ENCODE measurements at places on chromosomes 2 and 18.

- no peaks in the 10 kb centered on the region for H3K36me3 ChIP-seq
- DNase-seq = no peak
- no peak overlapping the region for H3K27ac ChIP-seq
- no peaks in the 10 kb centered on the region for H3K27me3 ChIP-seq
- no peak overlapping the region for H3K4me3 ChIP-seq
- H3K4me1 ChIP-seq = no peaks in the 10 kb centered on the region
Measured at GRCh38 chr2:187842978-187843847, 289.0 kb upstream of the TFPI start.

GRCh38 chr2:50838316-50838715, 193.6 kb downstream of the NRXN1 start:
- H3K27me3 ChIP-seq = no peaks in the 10 kb centered on the region
- H3K27ac ChIP-seq = no peak overlapping the region
- no peaks in the 10 kb centered on the region for H3K36me3 ChIP-seq
- no peaks in the 10 kb centered on the region for H3K4me1 ChIP-seq

DNA sequence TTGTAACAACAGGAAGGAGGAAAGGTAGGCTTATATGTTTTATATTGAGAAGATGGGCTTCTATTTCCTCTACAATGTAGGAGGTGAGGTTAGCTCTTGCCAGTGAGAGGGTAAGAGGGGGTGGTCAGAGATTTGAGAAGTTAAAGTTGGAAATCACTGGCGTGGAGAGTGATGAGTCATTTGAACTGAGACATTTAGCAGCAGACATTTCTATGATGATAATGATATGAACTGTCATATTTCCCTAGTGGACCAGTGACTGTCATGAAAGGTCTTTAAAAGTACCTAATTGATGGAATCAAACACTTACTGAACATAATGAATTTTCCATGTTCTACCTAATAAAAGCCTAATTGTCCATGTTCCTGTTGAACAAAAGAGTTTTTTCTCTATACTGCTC, 126.1 kb downstream of the FAM161A start:
- H3K27me3 ChIP-seq = no peaks in the 10 kb centered on the region
- no peaks in the 10 kb centered on the region for H3K36me3 ChIP-seq
- no peak overlapping the region for H3K4me3 ChIP-seq
- no peak overlapping the region for H3K27ac ChIP-seq
- DNase-seq = no peak

DNA sequence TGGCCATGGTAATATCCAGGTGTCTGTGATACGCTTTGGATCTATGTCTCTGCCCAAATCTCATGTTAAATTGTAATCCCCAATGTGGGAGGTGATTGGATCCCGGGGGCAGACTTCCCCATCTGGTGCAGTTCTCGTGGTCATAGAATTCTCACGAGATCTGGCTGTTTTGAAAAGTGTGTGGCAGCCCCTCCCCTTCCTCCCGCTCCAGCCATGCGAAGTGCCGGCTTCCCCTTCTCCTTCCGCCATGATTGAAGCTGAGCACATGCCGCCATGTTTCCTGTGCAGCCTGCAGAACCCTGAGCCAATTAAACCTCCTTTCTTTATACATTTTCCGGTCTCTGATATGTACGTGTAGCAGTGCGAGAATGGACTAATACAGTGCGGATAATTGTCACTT, 42.5 kb downstream of the GPC1 start:
- DNase-seq = no peak
- H3K4me1 ChIP-seq = no peaks in the 10 kb centered on the region
- no peaks in the 10 kb centered on the region for H3K36me3 ChIP-seq
- no peaks in the 10 kb centered on the region for H3K27me3 ChIP-seq
- H3K27ac ChIP-seq = no peak overlapping the region

DNA sequence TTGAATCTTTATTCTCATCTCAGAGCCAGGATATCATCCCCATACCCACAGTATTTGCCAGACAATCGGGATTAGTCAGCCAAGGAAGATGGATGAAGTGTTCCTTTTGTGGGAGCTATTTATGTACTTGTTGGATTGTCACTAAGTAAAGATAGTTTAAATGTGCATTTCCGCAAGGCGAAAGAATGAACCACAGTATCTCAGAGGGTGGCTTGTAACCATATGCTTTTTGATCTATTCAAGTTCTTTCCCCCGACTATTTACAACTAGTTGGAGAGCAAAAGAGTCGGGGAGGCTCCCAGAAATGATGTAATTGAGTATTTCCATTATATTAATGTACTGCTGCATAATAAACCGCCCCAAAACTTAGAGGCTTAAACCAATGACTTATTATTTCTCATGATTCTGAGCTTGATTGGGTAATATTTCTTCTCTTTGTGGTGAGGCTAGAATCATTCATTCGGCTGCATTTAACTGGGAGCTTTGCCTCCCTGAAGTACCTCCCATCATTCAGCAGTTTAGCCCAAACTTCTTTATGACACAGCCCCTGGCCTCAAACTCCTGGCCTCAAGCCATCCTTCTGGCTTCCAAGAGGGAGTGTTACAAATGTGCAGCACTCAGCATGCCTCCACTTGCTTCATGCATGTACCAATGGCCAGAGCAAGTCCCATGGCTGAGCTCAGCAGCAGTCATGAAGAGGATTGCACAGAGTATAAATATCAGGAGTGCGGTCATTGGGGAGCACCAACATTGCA, 423.7 kb downstream of the METTL4 start:
- no peaks in the 10 kb centered on the region for H3K36me3 ChIP-seq
- no peak overlapping the region for H3K4me3 ChIP-seq
- H3K27me3 ChIP-seq = no peaks in the 10 kb centered on the region
- H3K27ac ChIP-seq = no peak overlapping the region
- no peak for DNase-seq
- no peaks in the 10 kb centered on the region for H3K4me1 ChIP-seq

DNA sequence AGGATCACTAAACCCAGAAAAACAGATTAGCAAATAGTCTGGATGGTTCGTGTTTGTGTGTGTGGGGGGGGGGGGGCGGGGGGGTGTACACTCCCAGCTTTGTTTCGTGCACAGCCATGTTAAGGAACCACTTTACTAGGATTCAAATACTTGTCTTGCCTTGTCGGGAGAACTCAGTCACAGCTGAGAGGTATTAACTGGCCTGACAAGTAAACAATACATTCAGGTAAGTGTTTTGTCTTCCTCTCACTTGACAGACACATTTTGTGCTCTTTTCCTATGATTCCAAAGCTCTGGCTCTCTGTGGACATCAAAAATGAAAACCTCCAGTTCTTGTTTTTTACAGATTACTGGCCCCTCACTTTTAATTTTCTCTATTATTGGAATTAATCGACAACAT, 173.5 kb downstream of the LRP1B start:
- no peaks in the 10 kb centered on the region for H3K4me1 ChIP-seq
- no peak overlapping the region for H3K27ac ChIP-seq
- no peak overlapping the region for H3K4me3 ChIP-seq
- no peak for DNase-seq
- no peaks in the 10 kb centered on the region for H3K27me3 ChIP-seq

GRCh38 chr2:54059504-54059903, 55.9 kb upstream of the ACYP2 start:
- H3K4me1 ChIP-seq = peaks cover 15% of the 10 kb centered on the region
- no peak for DNase-seq
- H3K4me3 ChIP-seq = no peak overlapping the region
- H3K27ac ChIP-seq = no peak overlapping the region
- no peaks in the 10 kb centered on the region for H3K36me3 ChIP-seq

DNA sequence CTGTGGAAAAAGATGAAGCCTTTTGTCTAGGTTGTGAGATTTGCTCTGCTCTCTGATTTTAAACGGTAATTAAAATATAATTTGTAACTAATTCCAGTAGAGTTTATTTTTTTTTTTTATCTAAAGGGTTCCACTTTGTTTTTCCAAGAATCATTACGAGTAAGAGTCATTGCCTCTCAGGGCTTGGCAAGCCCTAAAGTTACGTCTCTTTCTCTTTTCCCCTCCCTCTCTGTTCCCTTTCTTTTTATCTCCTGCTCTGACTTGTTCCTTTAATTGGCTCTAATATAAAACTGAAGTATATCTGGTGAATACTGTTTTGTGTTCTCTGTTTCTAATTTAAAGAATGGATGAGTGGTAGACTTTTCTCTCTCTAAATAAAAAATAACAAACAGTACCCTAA, 75.8 kb downstream of the CALCRL start:
- DNase-seq = no peak
- H3K27ac ChIP-seq = no peak overlapping the region
- peaks cover 5% of the 10 kb centered on the region for H3K4me1 ChIP-seq

- no peaks in the 10 kb centered on the region for H3K4me1 ChIP-seq
- H3K4me3 ChIP-seq = no peak overlapping the region
- H3K36me3 ChIP-seq = no peaks in the 10 kb centered on the region
Measured at GRCh38 chr2:129504646-129505045, 474.8 kb upstream of the RAB6C start.

DNA sequence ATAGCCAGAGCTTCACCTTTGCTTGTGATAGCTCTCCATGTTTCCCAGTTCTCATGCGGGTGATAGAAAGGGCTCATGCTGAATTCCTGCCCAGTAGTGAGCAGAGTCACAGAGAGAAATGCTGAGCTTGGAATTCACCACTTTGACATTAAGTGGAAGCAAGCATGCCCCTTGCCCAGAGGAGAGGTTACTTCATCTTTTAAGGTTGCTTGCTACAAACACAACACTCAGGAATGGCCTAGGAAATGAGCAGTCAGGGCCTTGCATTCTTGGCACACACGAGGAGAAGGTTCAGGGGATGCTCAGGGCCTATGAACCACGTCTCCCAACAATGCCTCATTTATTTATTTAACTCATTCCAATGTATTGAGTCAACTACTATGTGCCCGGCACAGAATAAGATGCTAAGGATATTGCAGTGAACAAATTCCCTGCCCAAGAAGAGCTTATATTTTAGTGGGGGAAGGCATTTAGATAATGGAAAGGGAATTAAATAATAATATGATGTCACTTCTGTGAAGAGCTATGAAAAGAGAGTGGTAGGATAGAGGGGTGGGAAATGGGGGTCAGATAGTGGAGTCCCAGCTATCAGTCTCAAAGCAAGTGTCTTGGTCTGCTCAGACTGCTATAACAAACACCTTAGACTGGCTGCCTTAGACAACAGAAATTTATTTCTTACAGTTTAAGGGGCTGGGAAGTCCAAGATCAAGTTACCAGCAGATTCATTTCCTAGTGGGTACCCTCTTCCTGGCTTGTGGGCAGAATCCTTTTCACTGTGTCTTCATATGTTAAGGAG, 42.1 kb downstream of the DDX18 start:
- no peak overlapping the region for H3K4me3 ChIP-seq
- no peak for DNase-seq
- H3K4me1 ChIP-seq = peaks cover 3% of the 10 kb centered on the region
- H3K27ac ChIP-seq = no peak overlapping the region
- H3K36me3 ChIP-seq = no peaks in the 10 kb centered on the region
- H3K27me3 ChIP-seq = peaks cover 54% of the 10 kb centered on the region

- H3K36me3 ChIP-seq = no peaks in the 10 kb centered on the region
- no peak overlapping the region for H3K27ac ChIP-seq
- peaks cover 27% of the 10 kb centered on the region for H3K4me1 ChIP-seq
- DNase-seq = no peak
- H3K4me3 ChIP-seq = no peak overlapping the region
Measured at GRCh38 chr2:27721884-27722485, 49.5 kb upstream of the MRPL33 start.

DNA sequence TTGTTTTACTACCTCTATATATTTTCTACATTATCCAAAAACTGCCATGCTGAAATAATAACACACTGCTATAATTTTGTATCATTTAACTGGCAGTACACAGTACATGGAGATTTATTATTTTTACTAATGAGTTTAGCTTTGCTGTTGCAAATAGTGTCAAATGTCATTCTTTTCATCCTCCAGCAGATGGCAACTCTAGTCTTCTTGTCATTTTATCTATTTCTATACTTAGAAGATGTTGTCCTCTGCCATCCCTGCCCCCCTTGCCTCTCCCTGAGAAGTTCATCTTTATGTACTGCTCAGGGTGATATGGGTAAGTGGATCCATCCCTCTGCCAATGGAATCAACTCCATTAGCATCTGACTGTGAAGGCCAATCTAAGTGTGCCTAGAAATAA, 21.7 kb upstream of the LRRTM1 start:
- H3K36me3 ChIP-seq = no peaks in the 10 kb centered on the region
- no peaks in the 10 kb centered on the region for H3K4me1 ChIP-seq
- H3K4me3 ChIP-seq = no peak overlapping the region
- DNase-seq = no peak

DNA sequence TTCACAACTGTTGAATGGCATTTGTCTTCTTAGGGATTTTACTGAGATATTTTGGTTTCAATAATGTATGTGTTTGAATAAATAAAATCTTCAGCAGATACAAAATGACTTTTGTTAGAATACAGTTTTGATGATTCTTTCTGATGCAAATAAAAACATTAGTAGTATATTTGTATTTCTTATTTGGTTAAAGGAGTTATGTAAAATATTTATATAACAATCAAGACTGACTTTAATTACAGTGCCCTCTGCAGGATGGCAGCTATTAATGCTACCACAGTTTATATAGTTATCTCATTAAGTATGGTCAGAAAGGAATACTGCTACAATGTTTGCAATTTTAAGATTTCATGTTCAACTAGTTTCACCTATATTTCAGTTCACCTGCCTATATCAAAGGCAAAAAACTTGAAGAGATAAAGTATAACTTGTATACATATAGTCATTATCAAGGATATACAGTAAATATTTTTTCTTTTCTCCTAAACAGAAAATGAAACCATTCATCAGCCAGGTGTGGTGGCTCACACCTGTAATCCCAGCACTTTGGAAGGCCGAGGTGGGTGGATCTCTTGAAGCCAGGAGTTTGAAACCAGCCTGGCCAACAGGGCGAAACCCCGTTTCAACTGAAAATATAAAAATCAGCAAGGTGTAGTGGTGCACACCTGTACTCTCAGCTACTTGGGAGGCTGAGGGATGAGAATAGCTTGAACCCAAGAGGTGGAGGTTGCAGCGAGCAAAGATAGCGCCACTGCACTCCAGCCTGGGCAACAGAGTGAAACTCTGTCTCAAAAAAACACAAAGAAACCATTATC, 19.8 kb downstream of the ARL5A start:
- no peaks in the 10 kb centered on the region for H3K4me1 ChIP-seq
- H3K27me3 ChIP-seq = no peaks in the 10 kb centered on the region
- H3K36me3 ChIP-seq = peaks cover 51% of the 10 kb centered on the region
- DNase-seq = no peak
- H3K27ac ChIP-seq = no peak overlapping the region

DNA sequence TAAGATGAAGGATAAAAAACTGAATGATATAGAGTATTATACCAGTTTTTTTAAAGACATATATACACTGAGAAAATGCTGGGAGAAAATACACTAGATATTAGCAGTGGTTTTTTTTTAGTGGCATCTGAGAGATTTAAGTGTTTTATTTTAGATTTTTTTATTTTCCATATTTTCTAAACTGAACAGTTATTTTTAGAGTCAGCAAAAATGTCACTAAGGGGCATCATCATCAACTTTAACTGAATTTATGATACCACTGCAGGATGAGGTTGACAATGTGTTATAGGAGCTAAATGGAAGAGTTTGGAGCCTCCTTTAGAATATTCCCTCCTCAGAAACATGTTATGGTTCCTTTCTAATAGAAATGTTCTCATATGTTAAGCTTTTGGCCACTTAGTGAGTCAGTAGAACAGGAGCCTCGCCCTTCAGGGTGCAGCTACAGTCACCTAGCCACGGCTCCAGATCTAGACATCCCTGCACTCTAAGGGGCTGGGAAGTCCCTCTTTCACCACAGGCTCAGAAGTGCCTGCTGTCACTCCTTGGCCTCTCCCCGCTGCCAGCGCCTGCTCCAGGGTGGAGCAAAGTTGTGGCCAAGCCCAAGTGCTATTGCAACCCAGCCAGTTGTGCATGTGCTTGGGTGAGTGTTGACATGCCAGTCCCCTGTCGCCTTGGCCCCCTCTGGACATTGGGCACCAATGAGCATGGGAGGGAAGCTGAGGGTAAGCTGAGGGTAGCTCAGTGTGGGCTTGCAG, 210.7 kb upstream of the RASGRP3 start:
- DNase-seq = no peak
- no peak overlapping the region for H3K27ac ChIP-seq
- no peaks in the 10 kb centered on the region for H3K36me3 ChIP-seq
- no peak overlapping the region for H3K4me3 ChIP-seq
- no peaks in the 10 kb centered on the region for H3K27me3 ChIP-seq
